ENCODE measurements at places on chromosomes 6 and 20.

DNA sequence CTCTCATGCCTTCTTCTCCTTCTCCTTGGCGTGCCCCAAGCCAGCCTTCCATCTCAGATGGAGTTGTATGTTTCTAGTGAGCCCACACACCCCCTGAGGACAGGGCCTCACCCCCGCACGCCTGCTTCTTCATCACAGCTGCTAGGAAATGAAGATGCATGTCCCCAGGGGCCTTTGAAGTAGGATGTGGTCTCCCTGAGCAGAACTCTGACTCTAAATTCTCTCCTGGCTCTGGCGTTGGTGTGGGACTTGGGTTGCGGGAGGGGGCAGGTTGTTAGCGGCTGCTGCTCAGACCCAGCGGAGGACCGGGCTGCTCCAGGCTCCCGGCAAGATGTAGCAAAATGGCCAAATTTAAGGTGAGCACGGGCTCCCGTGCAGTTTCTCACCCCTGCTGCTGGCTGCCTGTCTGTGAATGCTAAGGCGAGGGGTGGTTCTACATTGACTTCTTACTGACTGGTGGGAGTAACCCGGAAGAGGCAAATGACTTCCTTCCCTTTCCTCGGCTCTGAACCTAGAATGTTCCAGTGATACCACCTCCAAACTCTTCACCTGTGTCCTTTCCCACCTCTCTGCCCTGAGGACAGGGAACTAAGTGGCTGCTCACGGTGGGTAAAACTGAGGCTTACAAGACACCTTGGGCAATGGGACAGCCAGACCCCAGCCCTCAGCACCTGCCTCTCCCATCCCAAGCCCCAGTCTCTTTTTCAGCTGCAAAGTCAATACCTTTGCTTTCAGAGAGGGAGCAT is 8.8 kb downstream of the SYNJ2 start:
- DNase-seq = no peak

DNA sequence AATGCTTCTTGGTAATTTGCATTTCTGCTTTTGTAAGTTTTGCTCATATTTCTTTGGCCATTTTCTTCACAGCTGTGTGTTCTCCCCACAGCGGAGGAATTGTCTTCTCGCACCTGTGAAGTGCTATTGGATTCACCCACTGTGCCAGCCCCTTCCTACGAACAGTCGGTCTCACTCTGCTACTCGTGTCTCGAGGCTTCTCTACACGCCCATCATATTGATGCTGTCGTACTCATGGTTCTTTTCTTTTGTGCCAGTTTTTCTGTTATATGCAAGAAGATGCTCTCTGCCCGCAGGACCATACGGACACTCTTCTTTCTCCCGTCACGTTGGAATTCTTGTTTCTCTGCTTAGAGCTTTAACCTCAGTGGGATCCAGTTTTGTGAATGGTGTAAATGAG is 200.3 kb downstream of the DLL1 start:
- DNase-seq = no peak

GRCh38 chr6:110493253-110493800 is 16.9 kb upstream of the SLC22A16 start:
- no peak for DNase-seq

- DNase-seq = no peak
Measured at GRCh38 chr6:2235777-2236495, 9.5 kb downstream of the GMDS start.

GRCh38 chr20:63653041-63653973 is at the start of gene STMN3:
TSS of gene STMN3 (minus strand) at chr20:63653424. CDS start at chr20:63653345, 79 bp downstream.
- DNase-seq = peak; percentile 44

- no peak for DNase-seq
Measured at GRCh38 chr20:9594284-9594875, 80.0 kb downstream of the LAMP5 start.

DNA sequence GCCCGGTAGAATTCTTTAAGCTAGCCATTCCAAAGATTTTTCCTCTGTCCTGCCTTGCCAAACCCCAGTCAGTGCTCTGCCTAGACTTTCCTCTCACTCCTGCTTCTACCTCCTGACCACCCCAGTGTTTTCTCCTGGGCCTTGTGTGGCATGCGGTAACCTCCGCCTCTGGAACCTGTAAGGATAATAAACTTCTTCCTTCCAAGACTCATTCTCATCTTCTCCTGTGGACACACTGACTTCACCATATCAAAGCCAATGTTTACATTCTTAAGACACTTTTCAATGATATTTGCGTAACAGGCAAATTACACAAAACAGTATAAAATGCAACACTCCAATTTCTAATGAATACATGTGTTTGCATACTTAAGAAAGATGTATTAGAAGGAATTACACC is 354.6 kb downstream of the RNF144B start:
- DNase-seq = no peak

- DNase-seq = no peak
Measured at GRCh38 chr6:42099340-42100028, 42.9 kb downstream of the C6orf132 start.

GRCh38 chr6:12232821-12233220 is 57.3 kb upstream of the EDN1 start:
- DNase-seq = no peak

- DNase-seq = no peak
Measured at GRCh38 chr6:25297039-25297441, 17.9 kb downstream of the CARMIL1 start.

DNA sequence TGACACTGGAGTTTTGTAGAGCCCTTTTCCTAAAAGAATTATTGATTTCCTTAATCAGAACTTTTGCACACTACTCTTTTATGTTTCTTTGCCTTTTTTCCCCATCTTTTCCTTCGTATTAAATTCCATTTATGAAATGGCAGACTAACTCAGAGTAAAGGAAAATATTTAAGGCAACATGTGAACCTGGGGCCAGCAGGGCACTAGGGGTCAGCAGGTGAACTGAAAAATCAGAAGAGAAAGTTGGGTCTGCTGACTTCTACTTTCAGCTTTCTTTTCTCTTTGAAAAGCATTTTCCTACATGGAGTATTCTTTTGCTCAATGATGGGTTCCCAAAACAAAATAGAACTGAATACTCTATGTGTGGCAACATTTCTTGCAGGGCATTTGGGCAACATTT is 226.6 kb upstream of the EXOC2 start:
- no peak for DNase-seq

- no peak for DNase-seq
Measured at GRCh38 chr6:104704191-104704590, 155.5 kb downstream of the HACE1 start.

DNA sequence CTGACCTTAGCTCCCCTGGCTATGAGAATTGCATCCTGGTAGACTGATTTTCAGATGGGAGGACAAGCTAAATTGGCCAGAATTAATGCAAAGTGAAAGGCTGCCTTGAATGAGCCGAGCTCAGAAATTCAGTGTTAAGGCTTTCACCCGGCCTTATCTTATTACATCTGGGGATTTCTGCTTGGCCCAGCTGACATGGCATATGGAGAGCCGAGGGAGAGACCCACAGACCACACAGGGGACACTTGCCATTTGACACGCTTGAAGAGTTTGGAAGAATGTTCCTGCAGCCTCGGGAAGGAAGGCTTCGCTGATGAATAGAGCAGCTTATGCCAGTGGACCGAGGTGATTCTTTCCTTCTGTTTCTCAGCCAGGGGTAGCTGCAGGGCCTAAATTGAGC is 9.0 kb downstream of the MOCS3 start:
- DNase-seq = no peak

DNA sequence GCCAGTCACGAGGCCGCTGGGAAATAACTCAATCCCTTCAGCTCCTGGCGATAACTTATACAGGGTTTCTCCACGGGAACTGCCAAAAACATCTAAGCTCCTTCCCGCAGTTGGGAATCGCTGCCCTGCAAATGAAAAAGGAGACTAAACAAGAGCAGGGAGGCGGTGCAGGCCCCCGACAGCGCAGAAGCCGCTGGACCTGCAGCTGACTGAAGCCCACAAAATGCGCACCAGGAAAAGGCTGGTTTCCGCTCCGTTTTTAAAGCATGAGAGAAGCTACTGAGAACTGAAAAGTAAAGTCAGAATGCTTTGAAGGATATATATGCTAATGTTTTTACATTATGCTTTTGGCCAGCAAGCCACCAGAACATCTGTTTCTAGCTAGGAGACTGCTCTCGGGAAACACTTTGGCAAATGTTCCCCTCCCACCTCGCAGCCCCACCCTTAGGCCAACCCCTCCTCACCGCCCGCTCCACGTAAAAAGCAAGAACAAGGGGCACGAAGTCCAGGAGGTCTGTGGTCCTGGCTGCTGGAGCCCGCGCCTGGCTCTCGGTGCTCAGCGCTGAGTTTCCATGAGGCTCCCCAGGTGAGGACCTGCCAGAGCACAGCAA is 90.5 kb downstream of the SOD2 start:
- no peak for DNase-seq

DNA sequence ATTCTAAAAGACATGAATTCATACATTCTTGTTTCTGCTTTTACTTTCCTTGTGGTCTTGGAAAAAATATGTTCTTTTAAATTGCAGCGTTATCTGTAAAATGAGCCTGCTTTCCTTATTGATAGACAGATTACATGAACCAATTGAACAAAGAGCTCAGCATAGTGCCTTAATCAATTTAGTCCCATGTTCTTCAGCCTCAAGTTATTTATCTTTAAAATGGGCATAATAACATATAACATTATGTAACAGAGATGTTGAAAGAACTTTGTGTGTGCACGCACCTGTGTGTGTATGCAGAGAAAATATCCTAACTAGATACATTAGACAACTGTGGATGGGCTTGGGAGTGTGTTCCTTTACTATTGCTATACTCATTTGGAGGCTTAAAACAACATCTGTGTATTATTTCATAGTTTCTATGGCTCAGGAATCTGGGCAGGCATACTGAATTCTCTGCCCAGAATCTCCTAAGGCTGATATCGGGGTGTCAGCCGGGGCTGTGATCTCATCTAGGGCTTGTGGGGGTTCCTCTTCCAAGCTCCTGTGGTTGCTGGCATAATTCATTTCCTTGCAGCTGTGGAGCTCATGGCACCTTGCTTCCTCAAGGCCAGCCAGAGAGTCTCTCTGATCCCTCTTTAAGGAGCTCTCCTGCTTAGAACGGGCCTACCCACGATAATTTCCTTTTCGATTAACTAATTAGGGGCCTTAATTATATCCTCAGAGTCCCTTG is 194.1 kb downstream of the ARID1B start:
- no peak for DNase-seq

DNA sequence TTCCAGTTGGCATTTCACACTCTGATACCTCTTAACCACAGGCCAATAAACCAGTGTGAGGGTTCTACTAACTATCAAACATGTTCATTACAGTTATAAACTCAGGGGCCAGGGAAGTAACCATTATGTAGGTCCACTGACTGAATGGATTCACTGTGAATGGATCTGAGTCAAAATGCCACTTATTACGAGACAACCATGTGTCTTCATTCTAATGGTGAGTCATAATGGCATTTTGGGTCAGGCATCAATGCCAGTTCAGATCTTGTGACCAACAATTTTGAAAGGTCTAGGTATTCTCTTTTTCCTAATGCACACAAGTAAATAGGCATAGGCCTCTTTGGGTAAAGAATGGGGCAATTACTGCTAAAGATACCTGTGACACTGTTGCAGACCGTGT is 112.2 kb upstream of the HEY2 start:
- no peak for DNase-seq

GRCh38 chr6:144820270-144820669 is 535.1 kb downstream of the UTRN start:
- no peak for DNase-seq

- DNase-seq = no peak
Measured at GRCh38 chr6:38355519-38355918, 284.2 kb downstream of the BTBD9 start.

- no peak for DNase-seq
Measured at GRCh38 chr6:93366506-93366905, 52.9 kb downstream of the EPHA7 start.

GRCh38 chr20:53028337-53029007 is 56.3 kb downstream of the TSHZ2 start:
- DNase-seq = no peak

DNA sequence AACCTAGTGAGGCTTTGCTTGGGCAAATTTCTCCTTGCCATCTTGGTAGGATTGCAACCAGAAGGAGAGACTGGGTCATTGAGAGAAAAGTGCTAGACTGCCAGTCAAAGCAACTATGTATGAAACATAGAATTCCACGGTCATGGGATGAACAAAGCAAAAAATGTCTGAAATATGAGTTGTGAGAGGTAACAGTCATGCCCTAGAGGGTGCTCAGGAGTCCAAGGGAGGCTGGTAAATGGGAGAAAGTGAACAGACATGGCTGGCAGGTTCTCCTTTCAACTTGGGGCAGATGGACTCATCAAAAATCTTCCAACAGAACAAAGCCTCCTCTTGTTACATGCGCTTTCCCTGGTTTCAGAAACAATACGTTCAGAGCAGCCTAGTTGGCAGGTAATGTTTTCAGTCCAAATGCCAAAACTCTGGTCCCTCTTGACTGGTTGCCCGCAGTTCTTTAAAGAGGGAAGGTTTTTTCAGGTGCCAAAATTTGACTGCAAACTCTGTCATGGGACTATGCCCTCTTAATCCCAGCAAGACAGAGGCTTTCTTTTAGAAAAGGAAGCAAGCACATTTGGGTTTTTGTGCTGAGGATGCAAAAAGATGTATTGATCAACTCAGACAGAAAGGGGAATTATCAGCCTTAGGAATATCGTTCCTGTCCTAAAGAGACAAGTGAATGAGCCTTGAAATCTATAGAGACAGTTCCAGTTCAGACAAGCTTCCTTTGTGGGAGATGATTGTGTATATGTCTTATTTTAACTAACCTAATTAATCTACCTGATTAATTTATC is 68.5 kb upstream of the SASH1 start:
- DNase-seq = no peak

- DNase-seq = no peak
Measured at GRCh38 chr6:28142446-28142845, 763 bp downstream of the ZKSCAN8 start.

GRCh38 chr6:109102762-109103161 is 7.5 kb downstream of the CEP57L1 start:
- no peak for DNase-seq

GRCh38 chr20:36102809-36103596 is 51.5 kb upstream of the EPB41L1 start:
- DNase-seq = no peak

- DNase-seq = no peak
Measured at GRCh38 chr20:10109641-10110040, 74.9 kb downstream of the ANKEF1 start.

GRCh38 chr20:56554869-56555268 is 21.8 kb downstream of the FAM209B start:
- DNase-seq = no peak

DNA sequence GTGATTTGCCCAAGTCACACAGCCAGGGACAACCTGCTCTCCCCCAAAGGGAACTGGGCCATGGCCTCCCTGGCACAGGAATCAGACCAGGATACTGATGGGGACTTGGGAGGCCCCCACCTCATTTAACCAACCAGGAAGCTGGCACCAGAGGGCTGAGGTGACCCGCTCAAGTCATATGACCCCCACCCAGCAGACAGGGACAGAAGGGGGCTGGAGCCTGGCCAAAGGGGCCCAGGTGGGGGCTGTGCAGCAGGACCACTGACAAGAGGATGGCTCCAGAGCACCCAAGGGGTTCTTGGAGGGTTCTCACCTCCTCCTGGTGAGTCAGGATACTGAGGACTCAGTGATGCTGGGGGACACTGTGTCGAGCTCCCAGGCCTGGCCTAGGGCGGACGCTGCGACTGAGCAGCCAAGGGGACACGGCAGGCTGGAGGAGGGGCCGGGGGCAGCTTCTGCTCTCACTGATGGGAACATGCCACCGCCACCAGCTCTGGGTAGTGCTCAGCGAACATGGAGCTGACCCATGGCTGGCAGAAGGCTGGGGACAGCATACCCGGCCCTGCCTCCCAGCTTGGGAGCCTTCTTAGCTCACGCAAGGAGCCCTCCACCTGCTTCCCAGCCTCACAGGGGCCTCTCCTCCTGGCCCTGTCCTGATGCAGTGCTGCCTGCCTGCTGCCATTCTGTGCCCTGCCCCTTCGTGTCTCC is 1.2 kb downstream of the CST7 start:
- DNase-seq = no peak

Measured in stimulated activated CD4-positive, alpha-beta T cell treated with anti-CD3 and anti-CD28 coated beads, Interleukin-15, amount 100 ng/mL, for 1 hour (primary cell).